ENCODE measurements at places on chromosomes 3 and 15.

DNA sequence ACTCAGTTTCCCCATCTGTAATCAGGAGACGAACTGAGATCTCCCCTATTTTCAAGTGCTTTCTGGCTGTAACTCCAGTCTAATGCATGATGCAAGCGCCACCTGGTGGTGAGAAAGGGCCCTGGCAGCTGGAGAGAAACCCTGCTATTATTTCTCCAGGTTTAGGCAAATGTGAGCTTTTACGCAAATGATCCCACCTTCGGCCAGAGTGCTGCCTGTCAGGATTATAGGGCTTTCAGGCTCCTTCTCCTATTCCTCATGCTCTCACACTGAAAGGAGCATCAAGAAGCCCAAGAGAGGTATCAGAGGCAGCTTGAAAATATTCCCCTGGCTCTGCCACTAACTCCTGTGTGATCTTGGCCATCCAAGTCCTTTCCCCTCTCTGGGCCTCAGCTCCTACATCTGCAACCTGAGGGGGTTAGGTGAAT, 93.9 kb upstream of the RASGRF1 start:
- DNase-seq, result no peak

DNA sequence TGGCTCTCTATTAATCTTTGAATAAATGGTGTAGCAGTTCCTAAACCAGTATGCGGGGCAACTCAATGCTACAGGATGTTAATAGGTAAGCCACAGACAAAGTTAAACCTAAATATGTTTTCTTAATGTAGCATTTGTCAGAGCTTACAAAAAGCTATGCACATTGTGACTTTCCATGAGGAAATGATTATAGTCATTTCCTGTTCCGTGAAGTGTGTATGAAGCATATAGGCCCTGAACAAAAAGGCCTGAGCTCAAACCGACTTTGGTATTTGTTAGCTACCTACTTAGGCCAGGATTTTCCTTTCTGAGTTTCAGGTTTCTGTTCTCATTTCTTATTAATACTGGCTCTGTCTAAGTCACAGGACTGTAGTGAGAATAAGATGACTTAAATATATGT, 14.2 kb downstream of the ZNF80 start:
- no peak for DNase-seq

DNA sequence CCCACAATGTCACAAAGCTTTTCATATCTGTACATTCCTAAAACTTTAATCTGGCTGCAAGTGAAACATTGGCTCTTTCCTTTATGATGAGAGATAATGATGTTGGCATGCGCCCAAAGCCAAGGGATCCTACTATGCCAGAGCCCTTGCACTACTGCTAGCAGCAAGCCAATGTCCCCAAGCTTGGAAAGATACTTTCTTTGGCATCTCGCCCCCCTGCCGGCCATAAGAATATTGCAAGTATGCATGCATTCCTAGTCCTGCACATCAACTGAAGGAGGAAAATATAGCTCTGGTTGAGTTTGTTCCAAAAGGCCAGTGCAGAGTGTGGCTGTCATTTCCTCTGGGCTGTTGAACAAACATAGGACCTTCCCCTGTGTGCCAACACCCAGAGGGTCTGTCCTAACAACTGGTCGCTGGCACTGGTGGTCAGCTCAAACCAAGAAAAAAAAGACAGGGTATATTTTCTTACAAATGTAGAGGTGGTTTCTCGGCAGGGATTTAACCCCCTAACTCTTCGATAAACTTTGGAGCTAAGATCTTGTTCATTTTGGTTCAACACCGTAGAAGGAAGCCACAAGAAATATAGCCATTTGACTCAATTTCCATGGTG, 120.9 kb upstream of the ZBED2 start:
- DNase-seq, result no peak

GRCh38 chr3:109268181-109268580, 48.1 kb downstream of the DPPA2 start:
- DNase-seq, result no peak

GRCh38 chr3:64053117-64053516, 29.8 kb upstream of the PSMD6 start:
- no peak for DNase-seq

- no peak for DNase-seq
These were observed 8.6 kb downstream of the GOLGB1 start for GRCh38 chr3:121740896-121741295.

DNA sequence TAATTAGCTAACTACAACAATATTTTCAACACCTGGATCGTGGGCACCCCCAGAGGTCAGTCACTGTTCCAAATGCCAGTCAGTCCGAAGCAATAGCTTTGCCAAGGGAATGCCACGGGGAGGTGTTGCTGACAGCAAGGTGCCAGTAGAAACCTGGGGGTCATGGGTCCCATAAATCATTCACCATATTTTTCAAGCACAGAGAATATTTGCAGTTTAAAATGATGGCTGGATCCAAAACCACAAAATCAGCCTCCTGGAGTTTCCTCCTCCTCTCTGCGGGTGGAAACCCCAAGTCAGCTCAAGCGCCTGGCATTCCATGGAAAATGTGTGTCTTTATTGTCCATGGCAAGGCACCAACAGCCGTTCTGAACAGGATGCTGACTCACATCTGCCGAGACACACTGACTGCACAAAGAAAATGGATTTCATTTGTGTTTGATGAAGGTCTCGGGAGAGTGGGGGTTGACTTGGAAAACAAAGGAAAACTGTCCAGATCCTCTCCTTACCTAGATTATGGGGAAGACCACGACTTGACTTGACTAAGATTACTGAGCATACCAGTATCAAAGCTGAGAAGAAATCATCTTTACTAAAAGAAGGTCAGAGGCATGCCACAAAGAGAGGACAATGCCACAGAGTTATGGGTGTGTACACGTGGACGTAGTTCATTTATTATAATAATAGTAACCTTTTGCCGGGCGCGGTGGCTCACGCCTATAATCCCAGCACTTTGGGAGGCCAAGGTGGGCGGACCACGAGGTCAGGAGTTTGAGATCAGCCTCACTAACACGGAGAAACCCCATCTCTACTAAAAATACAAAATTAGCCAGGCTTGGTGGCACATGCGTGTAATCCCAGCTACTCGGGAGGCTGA, 26.4 kb downstream of the ANXA2 start:
- DNase-seq, result no peak

- no peak for DNase-seq
These were observed 1.9 kb upstream of the DISP2 start for GRCh38 chr15:40355976-40356585.

- DNase-seq, result no peak
These were observed 33.3 kb downstream of the TMCO5A start for GRCh38 chr15:37967788-37968187.

DNA sequence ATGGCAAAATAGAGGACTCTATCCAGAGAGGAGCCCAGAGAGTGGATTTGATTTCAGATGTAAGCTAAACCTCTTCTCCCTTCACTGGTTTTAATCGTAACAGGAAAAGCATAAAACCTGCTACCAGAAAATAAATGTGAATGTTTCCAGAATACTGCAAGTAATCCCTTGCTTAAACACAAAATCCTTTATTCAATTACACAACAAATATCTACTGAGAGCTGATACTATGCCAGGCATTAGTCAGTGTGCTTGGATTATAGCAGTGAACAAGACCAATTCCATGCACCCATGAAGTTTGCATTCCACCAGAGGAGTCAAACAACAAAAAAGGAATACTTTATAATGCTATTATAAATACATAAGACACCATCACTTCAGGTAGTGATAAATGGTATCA, 15.1 kb downstream of the AVEN start:
- no peak for DNase-seq

GRCh38 chr3:197015790-197016736, 13.6 kb downstream of the MELTF start:
- no peak for DNase-seq

DNA sequence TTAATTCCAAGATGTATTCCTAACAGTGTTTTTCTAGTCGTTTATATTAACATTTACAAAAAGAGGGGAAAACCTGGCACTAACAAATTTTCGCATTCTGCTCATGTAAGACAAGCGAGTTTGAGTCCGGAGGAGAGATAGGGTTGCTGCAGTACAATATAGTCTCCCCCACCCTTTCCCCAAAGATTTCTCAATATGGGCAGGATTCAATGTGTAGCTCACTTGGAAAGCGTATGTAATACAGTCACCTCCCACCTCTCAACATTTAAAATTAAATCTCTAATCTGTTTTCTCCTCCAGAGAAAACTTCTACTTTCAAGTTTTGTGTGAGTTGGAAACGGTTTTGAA, 57.9 kb downstream of the CMSS1 start:
- DNase-seq, result no peak

- no peak for DNase-seq
These were observed 13.4 kb downstream of the SEMA7A start for GRCh38 chr15:74420193-74420905.

- DNase-seq, result no peak
These were observed 7.9 kb upstream of the RTP3 start for GRCh38 chr3:46489875-46490274.

DNA sequence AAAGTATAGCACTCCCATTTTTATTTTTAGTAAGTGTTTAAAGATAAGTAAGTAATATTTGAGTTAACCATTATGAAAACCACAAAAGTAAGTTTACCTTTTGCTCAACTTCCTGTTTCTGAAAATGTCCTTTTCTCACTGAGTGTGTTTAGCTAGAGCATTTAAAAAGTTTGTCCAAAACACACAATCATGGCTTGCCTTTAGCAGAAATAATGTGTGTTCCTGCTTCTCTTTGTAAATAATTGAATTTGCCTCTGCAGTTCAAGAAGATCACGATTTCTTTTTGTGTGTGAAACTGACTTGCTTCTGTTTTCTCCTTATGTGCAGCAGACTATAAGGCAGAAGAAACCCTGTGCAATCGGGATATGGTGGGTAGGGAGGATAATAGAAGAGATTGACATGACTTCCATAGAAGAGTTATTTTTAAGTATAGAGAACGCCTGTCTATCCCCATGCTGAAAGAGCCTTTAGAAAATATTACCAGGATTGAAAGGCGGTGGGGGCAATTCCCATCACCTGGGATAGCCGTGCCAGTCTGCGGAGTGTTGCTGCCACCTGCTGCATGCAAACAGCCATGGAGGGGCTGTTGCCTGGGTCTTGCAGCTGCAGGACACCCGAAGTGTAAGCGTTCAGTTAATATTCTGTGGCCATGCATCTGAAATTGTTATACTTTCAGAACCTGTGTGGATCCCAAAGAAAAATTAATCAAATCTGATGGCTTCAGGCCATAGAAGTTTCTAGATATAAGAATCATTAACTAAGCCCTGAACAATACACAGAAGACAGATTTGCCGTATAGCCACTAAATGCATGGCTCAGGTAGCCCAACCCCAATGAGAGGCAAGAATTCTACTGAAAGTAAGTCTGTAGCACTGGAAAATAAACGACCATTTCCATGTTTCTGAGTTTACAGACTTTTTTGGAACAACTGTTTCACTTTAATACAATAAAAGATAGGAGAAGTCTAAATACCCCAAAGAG, 2.4 kb upstream of the CD96 start:
- DNase-seq, result peak; percentile 41

GRCh38 chr3:40915346-40915865, 283.9 kb upstream of the CTNNB1 start:
- DNase-seq, result no peak

GRCh38 chr15:88208396-88208795, 48.1 kb downstream of the NTRK3 start:
- DNase-seq, result no peak

DNA sequence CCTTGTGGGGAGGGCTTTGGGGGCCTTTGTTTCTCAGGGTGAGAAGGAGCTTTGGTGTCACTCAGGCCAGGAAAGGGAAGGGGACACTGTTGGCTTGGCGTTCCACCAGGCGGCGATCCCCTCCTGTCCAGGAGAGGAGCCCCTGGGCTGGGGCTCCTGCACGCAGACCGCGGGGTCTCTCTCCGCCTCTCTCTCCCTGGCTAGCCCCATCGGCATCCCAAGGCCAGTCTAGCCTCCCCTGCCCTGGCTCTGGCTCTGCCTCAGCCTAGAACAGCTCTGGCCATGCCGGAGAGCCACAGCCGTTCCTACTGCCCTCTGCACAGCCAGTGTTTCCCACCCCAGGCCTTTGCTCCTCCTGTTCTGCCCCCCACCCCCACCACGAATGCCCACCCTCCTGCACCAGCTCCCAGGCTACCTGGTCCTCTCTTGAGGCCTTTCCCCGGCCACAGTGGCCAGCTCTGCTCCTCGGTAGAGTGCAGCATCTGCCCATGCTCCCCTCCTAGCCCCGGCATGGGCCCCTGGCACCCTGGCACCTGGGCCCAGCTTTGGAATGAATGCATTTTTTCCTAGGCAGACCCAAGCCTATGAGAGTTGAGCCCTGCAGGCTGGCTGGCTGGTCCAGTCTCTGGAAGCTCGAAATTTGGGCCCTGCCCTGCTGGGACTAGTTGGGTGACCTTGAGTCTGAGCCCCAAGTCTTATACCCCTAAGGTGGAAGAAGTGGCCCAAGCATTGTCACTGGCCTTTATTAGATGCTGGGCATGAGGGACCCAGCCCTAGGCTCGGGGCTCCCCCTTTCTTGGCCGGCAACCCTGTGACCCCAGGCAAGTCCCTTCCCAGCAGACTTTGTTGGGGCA, 2.4 kb downstream of the PLXNA1 start:
- DNase-seq, result no peak

DNA sequence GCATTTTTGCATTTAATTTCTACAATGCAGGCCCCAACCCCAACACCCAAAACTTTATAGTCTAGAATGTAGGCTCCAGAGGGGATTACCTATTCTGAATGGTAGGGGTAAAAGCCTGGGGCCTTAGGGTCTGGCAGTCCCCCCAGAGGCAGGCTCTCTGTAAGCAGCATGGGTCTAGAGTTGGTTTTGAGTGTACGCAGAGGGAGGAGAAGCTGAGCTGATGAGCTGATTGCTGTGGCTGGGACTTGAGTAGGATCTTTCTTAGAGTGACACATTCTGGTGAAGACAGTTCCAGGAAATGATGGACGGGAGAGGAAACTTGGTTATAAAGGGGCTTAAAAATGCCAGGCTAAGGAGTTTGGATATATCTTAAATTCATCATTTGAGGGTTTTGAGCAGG, 2.1 kb downstream of the LPP start:
- no peak for DNase-seq

GRCh38 chr15:66613743-66614142, 47.9 kb upstream of the LCTL start:
- no peak for DNase-seq

DNA sequence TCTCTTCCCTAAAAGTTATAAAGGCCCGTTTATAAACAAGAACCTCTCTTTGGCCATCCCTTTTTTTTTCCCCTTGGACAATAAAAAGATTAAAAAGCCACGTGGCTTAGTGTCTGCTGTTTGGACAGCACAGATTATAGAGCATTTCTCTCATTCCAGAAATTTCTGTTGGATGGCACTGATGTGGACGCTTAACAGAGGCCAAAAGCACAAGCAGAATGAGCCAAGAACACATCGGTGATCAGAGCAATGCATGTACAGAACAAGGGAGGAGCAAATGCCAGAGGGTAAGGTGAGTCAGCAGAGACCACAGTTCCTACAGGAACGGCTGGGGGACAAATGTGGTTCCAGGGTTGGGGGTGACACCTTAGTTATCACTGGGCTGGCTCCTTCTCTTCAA, 30.3 kb upstream of the CTNNB1 start:
- no peak for DNase-seq
